ENCODE measurements at places on chromosomes 6 and 20.

- no peak for DNase-seq
Observed at GRCh38 chr6:145829950-145830349, 15.4 kb upstream of the FBXO30 start.

- DNase-seq = peak; percentile 42
Observed at GRCh38 chr6:138287144-138287955, 69.1 kb upstream of the PBOV1 start.

DNA sequence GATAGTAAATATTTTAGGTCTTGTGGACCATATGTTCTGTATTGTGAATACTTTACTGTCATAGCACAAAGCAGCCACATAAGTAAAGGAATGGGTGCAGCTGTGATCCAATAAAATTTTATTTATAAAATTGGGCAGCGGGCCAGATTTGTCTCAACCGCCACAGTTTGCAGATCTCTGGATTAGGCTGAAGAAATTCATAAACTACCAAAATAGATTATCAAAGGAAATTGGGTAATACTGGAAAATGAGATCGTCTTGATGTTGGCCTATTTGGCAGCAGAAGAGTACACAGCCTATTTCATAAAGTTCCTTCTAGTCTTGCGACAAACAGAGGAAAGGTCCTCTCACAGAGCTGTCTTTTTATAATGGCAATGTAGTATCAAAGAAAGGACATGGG is 69.8 kb downstream of the DZANK1 start:
- DNase-seq = no peak

DNA sequence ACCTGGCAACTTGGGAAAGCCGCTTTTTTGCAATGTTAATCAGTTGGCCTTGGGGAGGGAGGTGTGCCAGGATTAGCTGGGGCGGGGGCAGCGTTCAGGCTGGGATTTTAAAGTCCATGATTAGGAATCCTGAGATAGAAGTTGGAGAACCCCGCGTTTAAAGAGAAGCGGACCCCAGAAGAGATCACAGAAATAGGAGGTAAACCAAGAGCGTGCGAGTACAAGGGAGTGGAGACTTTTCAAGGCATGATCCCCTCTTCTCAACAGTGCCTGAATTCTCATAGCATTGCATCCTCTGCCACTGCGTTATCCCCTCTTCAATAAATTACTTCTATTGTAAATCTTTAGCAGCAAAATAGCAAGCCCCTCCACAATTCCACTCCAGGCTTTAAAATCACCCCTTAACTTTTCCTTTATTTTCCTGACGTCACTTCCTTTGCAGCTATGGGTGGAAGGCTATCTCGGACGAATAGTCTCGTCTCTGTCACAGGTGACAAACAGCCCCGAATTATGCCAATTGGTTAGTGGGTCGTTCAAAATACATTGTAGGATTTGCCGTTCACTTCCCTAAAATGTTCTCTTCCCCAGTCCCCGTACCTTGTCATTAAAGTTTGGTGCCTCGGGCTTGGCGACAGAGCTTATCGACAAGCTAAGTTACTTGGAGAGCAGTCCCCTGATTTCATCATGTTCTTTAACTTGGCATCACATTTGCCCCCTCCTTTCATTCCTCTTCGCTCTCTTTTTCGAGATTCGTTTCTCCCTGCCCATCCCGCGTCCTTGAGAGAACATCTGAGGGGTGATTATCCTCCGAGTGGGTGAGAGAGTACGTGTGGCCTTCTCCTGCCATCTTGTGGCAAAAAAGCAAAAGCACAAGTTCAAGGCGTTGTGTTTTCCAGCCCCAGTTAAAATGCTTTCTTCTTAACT is 17.1 kb downstream of the OR2B2 start:
- peak; percentile 79 for DNase-seq

- DNase-seq = peak; percentile 9
Observed at GRCh38 chr6:73747289-73747688, 51.3 kb downstream of the CD109 start.

- DNase-seq = no peak
Observed at GRCh38 chr20:38286586-38287531, 17.1 kb upstream of the BPI start.

DNA sequence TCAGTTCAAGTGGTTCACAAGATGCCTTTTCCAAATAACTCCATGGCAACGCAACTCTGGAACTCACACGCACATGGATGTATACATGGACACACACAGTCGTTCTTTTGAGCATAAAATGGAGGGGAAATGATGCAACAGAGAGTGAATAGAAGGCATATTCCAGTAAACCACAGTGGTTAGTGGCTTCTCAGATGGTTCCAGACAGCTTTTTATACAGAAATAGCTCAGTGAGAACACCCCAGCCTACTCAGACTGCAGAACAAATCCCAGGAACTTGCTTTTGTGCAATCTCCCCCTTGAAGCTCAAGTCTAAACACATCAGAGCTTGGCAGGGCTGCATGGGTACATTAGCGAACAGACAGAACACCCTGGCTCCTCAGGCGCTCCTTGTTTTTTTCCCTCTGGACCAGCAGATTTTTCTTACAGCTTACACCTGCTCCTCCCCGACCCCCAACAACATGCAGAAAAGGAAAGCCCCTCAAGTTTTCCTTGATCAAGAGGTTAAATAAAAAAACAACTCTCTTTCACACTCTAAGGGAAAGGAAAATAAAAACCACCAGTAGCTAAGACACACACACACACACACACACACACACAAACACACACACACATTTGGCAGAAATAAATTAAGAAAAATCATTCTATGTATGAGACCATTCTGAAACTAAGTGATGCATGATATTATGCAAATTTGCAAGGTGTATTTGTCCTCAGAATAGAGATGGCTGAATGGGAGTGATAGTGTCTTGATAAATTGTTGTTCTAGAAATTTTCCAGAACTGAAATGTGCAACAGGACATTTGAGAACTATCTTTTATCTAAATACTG is 51.2 kb upstream of the RANBP9 start:
- peak; percentile 55 for DNase-seq

GRCh38 chr6:150806790-150807189 is 58.7 kb upstream of the MTHFD1L start:
- no peak for DNase-seq

DNA sequence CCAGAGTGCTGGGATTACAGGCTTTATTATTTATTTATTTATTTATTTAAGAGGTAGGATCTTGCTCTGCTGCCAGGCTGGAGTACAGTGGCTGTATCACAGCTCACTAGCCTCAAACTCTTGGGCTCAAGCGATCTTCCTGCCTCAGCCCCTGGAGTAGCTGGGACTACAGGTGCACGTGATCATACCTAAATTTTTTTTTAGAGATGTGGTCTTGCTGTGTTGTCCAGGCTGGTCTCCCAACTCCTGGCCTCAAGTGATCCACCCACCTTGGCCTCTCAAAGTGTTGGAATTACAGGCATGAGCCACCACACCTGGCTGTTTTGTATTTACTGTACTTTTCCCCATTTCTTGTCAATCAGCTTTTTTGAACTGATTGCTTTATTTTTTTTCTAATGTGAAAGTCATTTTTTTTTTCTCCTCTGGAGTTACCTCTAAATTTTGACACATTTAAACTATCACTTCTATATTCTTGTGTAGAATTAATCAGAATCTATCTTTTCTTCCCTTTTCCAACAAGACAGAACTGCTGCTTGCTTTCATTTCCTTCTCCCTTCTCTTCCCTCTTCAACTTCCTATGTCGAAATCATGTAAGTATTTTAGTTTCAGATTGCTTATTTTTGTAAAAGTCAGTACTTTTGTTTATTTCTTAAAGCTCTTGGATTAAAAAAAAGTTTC is 12.0 kb downstream of the PANK2 start:
- DNase-seq = no peak

DNA sequence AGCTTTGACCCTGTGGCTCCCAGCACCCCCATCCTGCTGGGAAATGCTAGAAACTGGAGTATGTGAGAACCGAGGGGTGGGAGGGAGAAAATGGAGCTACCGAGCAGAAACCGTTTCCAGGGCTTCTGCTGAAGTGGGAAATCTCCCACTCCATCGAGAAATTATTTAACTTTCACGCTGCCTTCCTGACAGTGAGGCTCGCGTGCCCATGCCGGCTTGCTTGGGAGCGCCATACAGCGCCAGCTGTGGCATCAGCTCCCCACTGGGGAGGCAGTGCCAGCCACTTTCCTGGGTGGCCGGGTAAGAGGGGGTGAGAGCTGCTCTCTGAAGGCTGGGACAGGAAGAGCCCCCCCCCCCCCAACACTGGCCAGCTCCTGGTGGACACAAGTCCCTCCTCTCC is 268.9 kb downstream of the TAF4 start:
- DNase-seq = no peak

DNA sequence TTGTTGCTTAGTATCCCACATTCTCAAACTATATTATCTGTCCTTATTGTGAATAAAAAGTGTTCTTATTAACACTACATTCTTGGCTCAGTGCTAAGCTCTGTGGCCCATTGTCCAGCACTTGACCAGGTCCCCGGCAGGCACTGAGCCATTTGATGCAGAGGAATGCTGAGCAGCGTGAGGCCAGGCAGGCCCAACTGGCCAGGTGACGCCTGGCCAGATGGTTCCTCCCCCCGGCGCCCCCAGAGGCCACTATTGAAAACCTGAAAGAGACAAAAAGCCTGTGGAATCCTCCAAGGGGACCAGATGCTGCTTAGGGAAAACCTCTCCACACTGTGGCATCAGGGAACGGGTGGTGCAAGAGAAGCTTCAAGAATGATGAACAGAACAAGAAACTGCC is 597.5 kb upstream of the JAG1 start:
- DNase-seq = no peak

GRCh38 chr6:134537146-134537555 is 219.2 kb upstream of the SGK1 start:
- no peak for DNase-seq

DNA sequence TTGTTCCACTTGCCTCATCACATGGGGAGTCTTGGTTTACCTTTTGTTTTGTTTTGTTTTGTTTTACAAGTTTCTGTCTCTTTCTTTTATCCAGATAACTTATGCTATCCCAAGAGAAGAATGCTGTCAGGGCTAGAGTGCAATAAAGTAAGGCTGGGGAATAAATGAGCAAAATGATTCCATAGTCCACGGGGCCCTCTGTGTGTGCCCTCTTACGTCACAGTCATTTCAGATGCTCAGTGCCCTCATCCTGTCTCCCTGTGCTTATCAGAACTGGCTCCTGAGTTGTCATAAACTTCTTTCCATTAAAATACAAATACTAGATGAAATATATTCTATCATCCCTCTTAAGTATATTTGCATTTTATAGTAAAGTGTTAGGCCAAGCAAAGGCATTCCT is 30.8 kb upstream of the ENPP1 start:
- no peak for DNase-seq

- no peak for DNase-seq
Observed at GRCh38 chr6:31610968-31611367, 4.1 kb upstream of the AIF1 start.

DNA sequence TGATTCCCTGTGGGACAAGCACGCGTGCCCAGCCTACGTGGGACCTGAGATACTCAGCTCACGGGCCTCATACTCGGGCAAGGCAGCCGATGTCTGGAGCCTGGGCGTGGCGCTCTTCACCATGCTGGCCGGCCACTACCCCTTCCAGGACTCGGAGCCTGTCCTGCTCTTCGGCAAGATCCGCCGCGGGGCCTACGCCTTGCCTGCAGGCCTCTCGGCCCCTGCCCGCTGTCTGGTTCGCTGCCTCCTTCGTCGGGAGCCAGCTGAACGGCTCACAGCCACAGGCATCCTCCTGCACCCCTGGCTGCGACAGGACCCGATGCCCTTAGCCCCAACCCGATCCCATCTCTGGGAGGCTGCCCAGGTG is 11.9 kb upstream of the RBCK1 start:
- DNase-seq = no peak

DNA sequence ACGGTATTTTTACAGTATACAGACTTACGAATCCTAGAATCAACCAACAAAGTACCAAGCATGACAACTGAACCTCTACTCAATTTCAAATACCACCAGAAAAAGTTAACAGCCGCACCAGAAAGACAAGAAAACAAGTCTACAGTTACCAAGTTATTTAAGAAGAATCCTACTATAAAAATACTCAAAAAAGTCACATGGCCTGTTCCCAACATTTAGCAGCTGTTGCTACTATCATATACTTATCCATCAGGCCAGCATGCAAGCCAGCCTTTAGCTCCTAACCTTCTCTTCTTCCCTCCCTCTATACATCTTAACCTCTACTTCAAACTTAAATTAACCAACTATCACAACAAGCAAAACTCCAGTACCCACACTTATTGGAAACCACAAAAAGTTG is 1.9 kb downstream of the SYNCRIP start:
- no peak for DNase-seq

DNA sequence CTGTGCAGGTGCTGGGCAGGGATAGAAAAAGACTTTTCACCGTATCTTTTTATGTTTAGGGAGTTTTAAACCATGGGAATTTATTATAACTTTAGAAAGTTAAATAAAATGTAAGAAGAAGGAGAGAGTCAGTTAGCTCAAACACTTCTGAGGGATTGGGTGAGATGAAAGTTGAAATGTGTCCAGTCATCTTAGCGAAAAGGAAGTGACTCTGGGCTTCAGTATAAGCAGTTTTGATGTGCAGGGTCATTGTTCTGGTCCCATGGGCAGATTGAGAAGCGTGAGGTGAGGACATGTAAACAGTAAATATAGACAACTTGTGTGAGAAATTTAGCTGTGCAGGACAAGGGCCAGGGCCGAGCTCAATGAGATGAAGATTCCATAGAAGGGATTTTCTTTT is 66.9 kb downstream of the TOX2 start:
- no peak for DNase-seq
